ENCODE measurements at places on chromosomes 11 and 22.

- DNase-seq, result no peak
Observed at GRCh38 chr22:11042116-11042515, 4485.9 kb upstream of the OR11H1 start.

DNA sequence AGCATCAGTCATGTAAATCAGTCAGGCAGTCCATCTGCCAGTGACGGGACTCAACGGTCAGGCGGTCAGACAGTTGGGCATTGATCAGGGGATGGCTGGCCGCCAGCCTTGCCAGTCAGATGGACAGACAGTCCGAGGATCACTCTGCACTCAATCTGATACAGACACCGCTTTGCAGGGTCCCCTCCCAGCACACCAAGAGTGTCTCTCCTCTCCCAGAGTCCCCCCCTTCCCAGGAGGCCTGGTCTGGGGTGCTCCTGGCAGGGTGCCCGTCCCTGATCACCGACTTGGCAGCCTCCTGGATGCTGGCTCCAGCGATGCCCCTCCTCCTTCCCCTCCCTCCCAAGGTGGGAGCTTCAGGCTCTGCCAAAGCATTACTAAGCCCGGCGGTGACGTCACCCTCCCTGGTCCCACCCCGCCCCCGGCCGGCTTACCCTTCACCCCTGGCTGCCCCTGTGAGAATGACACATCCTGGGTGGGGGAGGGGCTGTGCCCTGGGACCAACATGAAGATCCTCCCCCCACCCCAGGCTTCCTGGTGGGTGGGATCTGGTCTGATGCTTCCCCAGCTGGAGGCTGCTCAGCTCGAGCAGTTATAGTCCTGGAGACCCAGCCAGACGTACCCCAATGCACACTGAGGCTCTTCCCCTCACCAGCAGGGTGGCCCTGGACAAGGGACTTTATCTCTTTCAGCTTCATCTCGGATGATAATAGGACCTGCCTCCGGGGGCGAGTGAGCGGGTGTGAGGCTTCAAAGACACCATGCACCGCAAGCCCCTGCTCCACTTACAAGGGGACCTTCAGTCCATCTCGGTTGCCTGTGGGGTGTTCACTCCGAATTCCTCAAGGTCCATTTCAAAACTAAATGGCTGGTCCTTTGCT lies 69.2 kb downstream of the CD82 start:
- no peak for DNase-seq

GRCh38 chr11:108241330-108242037 lies 18.6 kb downstream of the ATM start:
- peak; percentile 50 for DNase-seq

- no peak for DNase-seq
Observed at GRCh38 chr11:29319210-29319609, 697.6 kb downstream of the KCNA4 start.

DNA sequence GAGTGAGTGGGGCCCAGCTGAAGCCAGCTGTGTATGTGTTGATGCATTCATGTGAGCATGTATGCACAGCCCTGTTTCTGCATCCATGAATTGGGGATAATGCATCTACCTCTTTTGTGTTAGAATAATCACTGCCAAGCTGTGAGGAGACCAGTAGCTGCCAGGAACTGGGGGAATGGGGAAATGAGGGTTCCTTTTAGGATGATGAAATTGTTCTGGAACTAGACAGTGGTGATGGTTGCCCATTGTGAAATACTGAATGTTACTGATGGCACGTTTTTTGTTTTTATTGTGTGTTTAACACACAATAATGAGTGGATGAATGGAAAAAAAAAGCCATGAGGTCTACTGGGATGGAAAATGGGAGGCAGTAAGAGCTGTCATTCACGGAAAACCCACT lies 45.3 kb upstream of the WNT11 start:
- DNase-seq, result no peak

GRCh38 chr11:69444381-69445130 lies 36.9 kb upstream of the LINC01488 start:
- DNase-seq, result no peak

GRCh38 chr11:127233998-127234397 lies 233.4 kb upstream of the KIRREL3 start:
- no peak for DNase-seq

DNA sequence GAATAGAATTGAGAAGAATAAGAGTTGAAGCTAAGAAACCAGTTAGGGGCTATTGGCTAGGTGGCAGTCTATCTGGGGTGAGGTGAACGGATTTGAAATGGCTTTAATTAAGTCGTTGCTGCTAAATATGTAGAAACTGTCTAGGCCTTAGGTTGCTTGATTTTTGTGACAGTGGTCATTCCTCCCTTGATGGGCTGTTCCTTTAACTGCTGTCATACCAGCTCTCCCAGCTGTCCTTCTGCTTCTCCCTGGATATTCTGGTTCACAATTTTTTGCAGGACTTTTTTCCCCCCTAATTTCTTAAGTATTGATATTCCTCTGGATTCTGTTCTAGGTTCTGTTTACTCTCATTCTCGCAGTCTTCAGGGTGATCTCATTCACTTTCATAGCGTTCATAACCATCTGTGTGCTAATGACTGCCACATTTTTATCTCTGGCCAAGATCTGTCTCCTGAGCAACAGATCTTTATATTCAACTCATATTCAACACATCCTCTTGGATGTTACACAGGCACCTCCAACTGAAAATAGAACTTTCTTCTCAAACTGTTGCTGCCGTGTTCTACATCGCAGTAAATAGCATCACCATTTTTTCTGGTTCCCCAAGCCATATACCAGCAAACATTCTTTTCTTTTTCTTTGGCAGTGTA lies 134.1 kb downstream of the UVRAG start:
- DNase-seq, result no peak

GRCh38 chr11:35587972-35588371 lies 30.3 kb upstream of the FJX1 start:
- DNase-seq, result no peak

DNA sequence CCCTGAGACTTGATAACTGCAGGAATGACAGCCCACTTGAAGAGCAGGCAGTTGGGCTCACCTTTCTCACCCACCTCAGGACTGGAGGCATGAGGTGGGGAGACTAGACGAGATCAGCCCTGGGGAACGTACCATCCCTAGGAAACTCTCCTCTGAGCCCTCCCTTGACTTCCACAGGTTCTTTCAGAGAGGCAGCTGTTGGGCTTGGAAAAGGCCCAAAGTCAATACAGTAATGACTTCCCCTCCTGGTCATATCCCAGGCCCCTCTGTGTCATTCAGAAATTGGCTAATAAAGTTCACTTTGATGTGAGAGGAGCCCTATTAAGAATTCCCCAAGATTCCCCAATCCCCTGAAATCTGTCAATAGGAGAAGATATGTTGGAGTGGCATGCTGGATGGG lies 5.8 kb upstream of the NECTIN1 start:
- DNase-seq, result no peak

GRCh38 chr22:36852056-36852973 lies 8.5 kb upstream of the NCF4 start:
- DNase-seq, result no peak

GRCh38 chr11:129846508-129847335 lies 31.1 kb downstream of the TMEM45B start:
- no peak for DNase-seq

- DNase-seq, result no peak
Observed at GRCh38 chr11:96075532-96075959, 151.6 kb upstream of the MTMR2 start.

GRCh38 chr22:31272522-31273446 lies 19.5 kb downstream of the PIK3IP1 start:
- peak; percentile 67 for DNase-seq

- no peak for DNase-seq
Observed at GRCh38 chr22:49753961-49754695, 73.5 kb downstream of the BRD1 start.

GRCh38 chr11:108881131-108881530 lies 216.3 kb downstream of the DDX10 start:
- no peak for DNase-seq

DNA sequence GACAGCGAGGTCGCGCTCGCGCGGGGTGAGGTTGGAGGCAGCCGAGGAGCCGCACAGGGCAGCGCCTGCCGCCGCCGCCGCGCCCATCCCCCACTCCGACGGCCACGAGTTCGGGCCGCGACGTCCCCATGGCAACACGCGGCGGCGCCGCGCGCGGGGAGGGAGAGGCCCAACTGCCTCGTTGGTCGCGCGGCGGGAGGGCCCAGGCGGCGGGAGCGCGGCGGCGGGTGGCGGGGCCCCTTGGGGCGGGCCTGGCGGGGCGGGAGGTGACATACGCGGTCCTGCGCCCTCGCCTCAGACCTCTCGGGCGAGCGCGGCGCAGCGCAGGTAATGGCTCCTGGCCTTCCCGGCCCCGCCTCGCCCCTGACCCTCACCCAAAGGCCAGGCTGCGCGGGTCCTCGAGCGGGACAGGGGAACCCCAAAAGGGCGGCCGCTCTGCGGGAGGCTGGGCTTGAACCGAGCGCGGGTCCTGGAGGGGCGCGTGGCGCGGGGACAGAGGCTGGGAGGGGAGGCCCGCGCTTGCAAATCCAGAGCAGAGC lies at the start of gene DEUP1:
Gene DEUP1 (plus strand): TSS at position 297 of the 539 bp plus-strand sequence. CDS start 1,518 bp downstream, outside the sequence.
- no peak for DNase-seq

- peak; percentile 38 for DNase-seq
Observed at GRCh38 chr11:110092515-110093406, at the start of gene ZC3H12C. ZC3H12C (plus strand) TSS chr11:110093392; CDS start chr11:110093412, 20 bp downstream.
